ENCODE measurements at places on chromosomes 6 and 20.

DNA sequence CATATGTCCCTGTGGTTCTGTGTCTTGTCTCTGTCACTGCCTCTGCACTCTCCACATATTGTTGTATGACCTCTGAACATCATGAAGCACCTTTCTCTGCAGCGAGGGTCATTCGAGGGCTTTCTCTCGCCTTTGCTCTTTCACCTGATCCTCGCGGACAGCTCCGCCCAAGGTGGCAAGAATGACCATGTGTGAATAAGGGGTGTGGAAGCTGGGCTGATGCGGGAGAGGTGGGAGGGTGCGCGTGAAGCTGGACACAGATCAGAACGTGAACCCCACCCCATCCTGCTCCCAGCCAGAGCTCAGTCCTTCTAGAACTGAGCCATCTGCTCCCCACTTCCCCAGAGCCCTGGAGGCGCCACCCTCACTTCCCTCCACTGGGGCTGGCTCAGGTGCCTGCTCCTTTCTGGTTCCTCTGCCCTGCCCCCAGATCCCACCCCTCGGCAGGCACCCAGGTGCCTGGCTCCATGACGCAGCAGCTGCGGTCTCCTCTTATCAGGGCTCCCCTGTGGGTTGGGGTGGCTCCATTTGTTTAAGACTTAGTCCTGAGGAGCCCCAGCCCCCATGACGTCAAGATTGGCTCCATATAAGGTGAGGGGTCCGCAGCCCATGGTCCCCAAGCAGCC lies at the start of gene MUCL3:
TSS of gene MUCL3 (plus strand) at position 613 of the 626 bp plus-strand sequence. CDS start 27 bp downstream, outside the sequence.
- no peak for DNase-seq

DNA sequence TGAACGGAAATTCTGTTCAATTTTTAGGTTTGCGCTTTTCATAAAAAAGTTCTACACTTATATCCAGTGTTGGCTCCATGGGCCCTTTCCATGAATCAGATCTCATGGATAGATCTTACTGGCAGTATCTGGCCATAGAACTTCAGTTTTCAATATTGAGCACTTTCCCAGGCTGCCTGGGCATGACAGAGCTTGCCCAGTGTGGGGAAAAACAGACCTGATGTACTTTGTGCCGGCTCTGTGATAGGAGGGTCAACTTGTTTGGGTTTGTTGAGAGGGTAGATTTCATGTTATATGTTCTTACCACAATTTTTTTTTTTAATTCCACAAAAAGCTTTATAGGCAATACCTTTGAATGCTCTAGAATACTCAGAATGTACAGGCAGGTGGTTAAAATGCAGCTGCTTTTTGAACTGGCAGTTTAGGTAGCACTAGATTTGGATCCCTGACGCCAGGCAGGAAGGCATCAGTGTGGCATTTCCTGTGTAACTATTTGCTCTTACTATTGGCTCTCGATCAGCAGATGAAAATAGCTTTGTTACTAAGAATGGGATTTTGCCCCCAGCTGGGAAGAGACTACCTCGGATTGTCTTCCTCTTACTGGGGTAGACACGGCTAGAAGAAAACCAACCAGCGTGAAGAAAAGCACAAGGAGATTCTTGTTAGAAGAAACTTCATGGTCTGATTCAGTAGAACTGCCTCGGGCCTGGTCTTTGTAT lies 404.9 kb upstream of the SOX4 start:
- no peak for DNase-seq

GRCh38 chr20:3374296-3374695 lies 33.2 kb downstream of the DNAAF9 start:
- no peak for DNase-seq

- DNase-seq: peak; percentile 16
These were observed 1.1 kb upstream of the OVOL2 start for GRCh38 chr20:18058661-18059467.

GRCh38 chr6:46909371-46909770 lies 12.4 kb downstream of the ADGRF5 start:
- no peak for DNase-seq

GRCh38 chr6:34102099-34102656 lies 43.7 kb downstream of the GRM4 start:
- DNase-seq: no peak

DNA sequence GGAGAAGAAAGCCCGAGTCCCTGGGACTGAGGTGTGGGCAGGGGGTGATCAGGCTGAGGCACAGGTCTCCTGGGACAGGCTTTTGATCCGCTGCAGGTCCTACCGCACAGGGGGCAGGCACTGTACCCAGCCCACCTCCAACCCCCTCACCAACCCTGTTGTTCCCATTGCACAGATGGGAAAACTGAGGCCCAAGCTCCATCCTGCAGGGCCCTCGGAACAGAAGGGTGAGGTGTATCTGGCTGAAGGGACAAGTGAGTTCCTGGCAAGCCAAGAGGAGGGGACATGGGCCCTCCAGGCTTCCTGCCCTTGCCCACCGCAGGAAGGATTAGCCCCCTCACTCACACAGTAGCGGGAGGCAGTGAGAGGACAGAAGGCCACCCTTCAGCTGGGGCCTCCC lies 16.5 kb upstream of the SPDEF start:
- DNase-seq: no peak

- no peak for DNase-seq
These were observed 31.1 kb downstream of the CDKAL1 start for GRCh38 chr6:20565342-20565741.

- DNase-seq: no peak
These were observed 136.2 kb upstream of the CCN2 start for GRCh38 chr6:132087391-132087790.

DNA sequence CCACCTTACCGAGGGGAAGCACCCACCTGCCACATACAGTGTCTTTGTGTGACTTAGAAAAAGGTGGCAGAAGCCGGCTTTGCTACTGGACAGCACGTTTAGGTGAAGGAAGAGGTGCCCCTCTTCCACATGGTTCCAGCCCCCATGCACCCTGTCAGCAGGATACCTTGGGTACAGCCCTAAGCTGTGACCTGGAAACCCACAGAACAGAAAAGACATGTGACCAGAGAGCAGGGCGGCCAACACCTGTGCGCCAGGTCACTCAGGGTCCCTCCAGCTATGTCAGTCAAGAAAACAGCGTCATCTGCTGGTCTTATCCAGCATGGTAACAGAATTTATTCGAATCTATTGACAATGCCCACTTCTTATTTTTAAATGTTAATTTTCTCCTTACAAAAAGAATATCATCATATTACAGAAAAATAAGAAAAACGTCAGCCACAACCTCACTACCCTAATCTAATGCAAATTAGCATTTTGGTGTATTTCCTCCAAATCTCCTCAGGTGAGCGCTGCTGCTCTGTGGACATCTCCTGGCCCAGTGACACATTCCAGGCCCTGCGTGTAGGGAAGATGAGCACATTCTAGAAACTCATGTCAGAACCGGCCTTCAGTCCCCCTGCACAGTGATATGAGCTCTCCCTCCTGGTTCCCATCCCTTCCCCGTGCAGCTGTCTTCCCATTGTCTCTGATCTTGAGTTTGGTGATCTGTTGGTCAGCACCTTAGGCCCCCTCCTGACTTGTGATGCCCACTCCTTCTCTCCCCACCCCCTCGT lies 37.2 kb downstream of the GTF2H5 start:
- DNase-seq: peak; percentile 8

- no peak for DNase-seq
These were observed 291.4 kb upstream of the RNF217 start for GRCh38 chr6:124670801-124671200.

- no peak for DNase-seq
These were observed at the start of gene RUNX2 for GRCh38 chr6:45327956-45328522. RUNX2 (plus strand) TSS chr6:45328330; CDS start chr6:45328727, 397 bp downstream.

DNA sequence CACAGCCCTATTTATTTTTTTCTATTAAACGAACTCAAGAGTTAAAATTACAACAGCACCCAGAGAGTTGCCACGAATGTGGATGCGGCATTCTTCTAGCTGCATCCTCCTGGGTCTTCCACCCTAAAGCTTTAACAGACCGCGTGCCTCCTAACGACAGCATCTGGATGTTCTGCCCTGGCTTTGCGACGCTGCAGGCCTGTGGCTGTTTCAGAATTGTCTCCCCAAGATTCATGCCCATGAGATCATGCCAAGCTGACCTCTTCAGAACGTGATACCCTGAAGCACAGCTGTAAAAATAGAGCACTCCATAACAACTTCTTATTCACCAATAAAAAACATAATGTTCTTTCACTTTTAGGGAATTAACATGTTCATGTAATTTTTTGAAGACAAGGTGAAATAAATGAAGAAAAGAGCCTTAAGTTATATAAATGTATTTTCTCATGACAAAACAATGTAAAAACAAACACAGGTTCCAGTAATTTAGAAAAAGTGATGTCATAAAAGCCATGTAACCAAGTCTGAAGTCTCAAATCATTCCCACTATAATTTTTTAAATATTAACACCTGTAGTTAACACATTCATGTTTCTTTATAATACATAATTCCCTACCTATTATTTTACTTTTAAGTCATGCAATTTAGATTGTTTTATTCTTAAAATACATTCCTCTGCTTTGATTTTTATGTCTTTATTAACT lies 26.5 kb downstream of the HIVEP2 start:
- no peak for DNase-seq

DNA sequence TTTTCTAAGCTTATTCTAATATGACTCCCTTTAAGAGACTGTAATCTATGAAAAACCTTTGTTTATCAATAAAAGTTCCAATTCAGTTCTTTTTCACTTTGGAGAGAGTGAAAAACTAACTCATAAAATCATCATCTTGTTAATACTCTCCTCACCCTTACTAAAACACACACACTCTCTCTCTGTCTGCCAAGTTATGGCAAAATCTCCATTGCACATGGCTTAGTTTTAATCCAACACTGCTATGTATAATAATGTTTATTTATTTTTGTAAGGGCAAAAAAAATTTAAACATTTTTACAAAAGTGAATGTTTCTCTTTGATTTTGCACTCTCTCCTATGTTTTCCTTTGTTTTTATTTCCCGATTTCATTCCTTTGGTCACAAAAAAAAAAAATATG lies 253.2 kb downstream of the BMP7 start:
- no peak for DNase-seq

DNA sequence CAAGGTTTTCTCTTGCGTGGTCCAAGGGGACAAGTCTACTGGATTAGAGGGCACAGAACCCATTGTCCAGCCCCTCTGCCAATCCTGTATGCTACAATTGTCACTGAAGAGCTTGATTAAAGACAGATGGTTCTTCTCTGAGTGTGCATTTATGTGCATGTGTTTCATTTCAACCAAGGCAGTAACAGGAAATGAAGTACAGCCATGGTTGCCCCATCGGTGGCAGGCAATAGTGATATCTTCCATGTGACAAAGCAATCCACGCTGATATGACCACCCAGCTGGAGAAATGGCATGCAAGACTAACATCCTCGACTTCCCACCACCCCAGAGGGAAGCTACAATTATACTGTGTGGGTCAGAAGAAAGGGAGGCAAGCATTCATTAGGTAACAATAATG lies 85.5 kb downstream of the UNC5CL start:
- no peak for DNase-seq

- DNase-seq: no peak
These were observed 64.6 kb upstream of the NOTCH4 start for GRCh38 chr6:32288426-32288825.

- no peak for DNase-seq
These were observed 29.7 kb downstream of the MYB start for GRCh38 chr6:135210632-135211305.

DNA sequence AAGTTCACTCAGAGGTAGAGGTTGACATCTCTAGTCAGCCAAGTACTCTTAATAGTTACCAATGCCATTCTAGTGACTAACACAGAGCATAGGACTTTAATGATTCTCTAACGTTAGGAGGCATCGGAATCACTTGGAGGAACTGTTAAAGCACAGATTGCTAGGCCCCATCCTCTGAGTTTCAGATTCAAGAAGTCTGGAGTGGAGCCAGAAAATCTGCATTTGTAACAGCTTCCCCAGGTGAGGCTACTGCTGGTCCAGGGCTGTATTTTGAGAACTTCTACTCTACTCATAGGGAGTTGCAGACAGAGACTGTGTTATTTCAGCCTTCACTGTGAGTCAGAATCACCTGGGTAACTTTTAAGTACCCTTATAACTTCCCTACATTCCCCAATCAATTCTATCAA lies 5.7 kb downstream of the LMBRD1 start:
- no peak for DNase-seq

DNA sequence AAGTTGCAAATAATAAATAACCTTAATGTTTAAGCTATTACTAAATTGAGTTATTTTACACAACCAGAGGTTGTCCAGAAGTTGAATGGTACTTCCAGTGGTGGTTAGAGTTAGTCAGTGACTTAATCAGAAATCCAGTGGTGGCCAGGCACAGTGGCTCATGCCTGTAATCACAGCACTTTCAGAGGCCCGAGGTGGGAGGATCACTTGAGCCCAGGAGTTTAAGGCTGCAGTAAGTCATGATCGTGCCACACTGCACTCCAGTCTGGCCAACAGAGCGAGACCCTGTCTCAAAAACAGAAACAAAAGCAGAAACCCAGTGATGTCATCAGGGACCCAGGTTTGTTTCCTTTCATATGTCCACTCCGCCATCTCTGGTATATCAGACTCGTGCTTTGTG lies 35.0 kb downstream of the TSPYL4 start:
- DNase-seq: no peak

DNA sequence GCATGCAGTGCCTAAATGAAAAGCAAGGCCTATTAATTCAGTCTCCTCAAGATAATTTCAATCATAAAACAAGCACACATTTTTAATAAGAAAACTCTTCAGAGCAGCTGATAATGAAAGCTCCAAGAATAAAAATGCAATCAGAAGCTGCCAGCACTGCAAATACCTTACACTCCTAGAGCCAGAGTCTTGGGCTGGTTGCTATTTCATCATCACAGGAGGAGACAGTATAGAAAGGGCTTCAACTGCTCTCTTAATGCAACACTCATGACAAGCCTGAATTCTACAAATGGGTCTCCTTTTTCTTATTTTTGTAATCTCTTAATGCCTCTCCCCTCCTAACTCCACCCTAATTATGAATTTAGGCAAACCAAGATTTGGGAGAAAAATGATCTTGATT lies 11.2 kb upstream of the MC3R start:
- DNase-seq: no peak

DNA sequence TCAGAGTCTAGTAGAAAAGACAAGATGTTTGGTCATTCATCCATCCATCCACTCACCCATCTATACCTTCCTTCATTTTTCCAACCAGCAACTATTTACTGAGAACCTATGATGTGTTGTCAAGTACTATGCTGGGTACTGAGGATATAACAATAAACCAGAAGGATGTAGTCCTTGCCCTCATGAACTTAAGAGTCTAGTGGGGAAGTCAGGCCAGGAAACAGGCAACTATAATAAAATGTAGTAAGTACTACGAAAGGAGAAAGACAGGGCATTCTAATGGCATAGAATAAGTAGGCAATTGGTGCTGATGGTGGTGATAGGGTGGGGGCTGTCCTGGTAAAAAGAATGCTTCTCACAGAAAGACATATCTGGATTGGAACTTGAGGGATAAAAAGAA lies 245.7 kb downstream of the BTBD9 start:
- no peak for DNase-seq

GRCh38 chr20:33124261-33124660 lies 43.7 kb upstream of the BPIFA2 start:
- no peak for DNase-seq

Data from HCT116 (cell line).